A673 (cell line): ENCODE measurements at places on chromosomes 11 and 22.

DNA sequence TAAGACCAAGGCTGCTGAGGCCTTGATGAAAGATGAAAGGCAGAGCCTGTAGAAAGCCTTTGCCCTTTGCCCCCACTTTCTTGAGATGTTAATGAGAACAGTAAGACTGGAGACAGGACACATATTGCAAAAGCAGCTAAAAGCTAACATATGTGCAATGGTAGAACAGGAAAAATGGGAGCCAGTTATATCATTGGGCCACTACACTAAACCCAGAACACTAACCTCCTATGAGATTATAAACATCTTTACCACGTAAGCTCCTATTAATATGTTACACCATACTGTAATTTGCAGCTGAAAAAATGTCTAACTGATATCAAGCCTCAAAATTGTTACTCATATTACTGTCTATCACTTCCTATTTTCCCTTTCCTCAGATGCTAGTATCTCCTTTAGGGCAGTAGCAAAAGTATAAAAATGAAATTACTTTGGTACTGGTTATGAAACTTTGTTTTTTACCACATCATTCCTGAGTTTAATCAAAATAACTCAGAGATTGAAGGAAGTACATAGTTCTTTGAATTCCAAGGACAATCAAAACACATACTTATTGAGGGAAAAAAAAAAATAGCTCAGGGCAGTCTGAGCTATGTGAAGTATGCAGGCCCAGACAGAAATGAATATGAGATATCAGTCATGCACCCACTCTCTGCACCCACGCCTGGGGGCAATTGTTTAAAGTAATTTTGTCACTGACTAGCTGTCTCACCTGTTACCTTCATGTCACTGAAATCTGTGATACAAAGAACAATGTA, 9.1 kb downstream of the HPS5 start:
- DNase-seq, result no peak

- DNase-seq, result no peak
These were observed 8.3 kb upstream of the PIM3 start for GRCh38 chr22:49951986-49952896.

DNA sequence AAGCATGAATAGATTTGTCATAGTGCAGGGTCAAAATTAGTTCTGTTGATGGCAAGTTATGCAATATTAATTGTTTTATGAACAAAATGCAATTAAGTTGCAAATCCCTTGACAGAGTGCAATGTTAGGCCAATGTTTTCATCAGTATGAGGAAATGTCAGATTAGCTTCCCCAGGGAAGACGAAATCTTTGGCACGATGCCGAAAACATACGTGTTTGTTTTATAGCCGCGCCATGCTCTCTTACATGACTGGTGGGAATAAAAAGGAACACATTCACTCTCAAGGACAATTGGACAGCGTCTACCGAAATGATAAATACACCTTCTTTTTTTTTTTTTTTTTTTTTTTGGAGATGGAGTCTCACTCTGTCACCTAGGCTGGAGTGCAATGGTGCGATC, 27.0 kb downstream of the MFNG start:
- DNase-seq, result peak; percentile 65

DNA sequence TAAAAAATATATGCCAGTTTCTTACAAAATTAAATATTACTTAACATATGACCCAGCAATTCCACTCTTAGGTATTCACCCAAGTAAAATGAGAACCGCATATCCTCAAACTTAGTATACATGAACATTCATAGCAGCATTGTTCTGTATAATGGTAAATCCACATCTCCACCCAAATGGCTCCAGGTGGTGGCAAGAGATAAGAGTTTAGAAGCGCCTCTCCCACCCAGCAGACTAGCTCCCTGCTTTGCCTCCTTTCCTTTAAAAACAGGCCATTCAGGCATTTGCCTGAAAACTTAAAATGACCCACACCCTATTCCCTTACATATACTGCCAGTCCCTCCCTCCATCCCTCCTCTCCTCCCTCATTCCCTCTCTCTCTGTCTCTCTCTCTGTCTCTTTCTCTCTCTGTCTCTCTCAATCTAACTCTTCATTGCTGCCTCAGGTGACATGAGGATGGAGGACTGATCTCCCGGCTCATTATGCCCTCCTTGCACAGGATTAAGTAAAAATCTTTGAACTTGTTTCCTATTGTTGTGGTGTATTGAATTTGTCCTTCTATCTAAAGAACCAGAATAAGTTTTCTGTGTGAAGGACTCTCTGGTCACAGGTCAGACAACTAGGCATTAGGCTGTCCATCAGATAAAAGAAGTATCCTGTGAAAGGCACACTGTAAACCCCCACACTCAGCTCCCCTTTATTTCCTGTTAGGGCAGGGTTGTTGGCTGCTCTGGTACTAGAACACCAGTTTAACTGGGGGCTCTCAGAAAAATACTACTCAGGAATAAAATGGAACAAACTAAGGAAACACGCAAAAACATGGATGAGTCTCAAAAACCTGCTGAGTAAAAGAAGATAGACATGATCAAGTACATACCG, 48.3 kb downstream of the RRP8 start:
- DNase-seq, result no peak

DNA sequence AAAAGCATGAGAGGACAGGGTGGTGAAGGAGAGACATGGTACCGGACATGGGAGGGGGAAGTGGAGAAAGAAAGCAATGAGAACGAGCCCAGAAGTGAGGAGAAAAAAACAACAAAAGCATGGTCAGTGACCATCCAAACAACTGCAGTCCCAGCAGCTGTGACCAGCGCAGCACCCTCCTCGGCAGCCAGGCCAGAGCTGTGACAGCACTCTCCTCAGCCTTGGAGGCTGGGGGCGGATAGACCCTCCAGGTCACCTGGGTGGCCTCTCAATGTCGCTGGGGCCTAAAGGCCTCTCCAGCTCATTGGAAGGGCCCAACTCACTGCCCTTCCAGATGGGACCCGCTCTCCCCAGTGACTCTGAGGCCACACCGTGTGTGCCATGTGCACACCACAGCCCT, 103.3 kb downstream of the MED15 start:
- no peak for DNase-seq

DNA sequence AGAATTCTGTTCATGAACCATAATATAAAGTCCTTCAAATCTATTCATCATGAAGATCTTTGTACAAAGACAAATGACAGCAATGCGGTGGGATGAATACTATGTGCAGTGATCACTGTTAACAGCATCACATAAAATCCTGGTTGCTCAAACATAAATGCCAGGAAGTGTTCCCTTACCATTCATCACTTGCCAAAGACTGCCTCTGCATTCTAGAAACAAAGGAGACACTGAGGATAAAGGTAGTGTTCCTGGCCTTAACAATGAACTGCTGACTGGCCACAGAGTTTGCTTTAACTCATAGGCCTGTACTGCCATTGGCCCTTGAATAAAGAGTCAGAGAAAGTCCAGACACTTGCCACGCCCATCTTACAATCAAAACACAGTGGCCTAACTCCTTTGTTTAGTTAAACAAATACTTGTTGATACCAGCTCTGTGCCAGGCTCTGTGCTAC, 29.5 kb downstream of the C2CD3 start:
- no peak for DNase-seq

DNA sequence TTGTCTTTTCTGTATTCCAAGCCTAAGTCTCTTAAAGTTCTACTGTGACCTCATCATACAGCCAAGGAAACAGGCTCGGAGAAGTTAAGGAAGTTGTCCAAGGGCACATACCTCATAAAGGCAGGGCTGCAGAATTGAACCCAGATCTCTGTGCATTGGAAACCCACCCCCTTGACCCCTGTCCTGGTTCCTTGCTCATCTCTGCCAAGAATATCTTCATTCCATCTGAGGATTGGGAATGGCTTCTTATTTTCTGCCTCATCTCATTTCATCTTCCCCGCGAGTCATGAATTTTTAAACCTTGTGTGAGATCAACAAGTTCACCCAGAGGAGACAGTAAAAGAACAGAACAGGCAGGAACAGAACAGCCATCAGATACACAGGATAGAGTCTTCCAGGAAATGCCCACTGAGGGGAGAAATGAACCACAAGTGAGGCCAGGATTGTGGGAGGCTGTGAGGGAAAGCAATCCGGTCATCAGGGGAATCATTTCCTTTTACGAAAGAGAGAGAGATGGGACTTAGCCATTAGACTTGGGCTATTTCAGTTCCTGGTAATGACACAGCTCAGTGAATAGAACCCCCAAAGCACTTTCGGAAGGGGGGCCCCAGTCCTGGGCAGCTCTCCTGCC, 34.4 kb upstream of the LRRC10B start:
- DNase-seq, result no peak

- DNase-seq, result no peak
These were observed 2.1 kb upstream of the DRD2 start for GRCh38 chr11:113477321-113477720.
